ENCODE measurements at places on chromosomes 3 and 15.

- no peak for DNase-seq
These were observed 307.7 kb downstream of the TUSC7 start for GRCh38 chr3:117017135-117017894.

- DNase-seq = no peak
These were observed 673.2 kb upstream of the BCHE start for GRCh38 chr3:166510382-166510781.

GRCh38 chr3:46206282-46207015, 1.7 kb downstream of the CCR1 start:
- no peak for DNase-seq

- DNase-seq = no peak
These were observed 23.2 kb upstream of the IGSF10 start for GRCh38 chr3:151483961-151484520.

GRCh38 chr3:4820296-4821121, 158.7 kb upstream of the BHLHE40 start:
- DNase-seq = no peak

DNA sequence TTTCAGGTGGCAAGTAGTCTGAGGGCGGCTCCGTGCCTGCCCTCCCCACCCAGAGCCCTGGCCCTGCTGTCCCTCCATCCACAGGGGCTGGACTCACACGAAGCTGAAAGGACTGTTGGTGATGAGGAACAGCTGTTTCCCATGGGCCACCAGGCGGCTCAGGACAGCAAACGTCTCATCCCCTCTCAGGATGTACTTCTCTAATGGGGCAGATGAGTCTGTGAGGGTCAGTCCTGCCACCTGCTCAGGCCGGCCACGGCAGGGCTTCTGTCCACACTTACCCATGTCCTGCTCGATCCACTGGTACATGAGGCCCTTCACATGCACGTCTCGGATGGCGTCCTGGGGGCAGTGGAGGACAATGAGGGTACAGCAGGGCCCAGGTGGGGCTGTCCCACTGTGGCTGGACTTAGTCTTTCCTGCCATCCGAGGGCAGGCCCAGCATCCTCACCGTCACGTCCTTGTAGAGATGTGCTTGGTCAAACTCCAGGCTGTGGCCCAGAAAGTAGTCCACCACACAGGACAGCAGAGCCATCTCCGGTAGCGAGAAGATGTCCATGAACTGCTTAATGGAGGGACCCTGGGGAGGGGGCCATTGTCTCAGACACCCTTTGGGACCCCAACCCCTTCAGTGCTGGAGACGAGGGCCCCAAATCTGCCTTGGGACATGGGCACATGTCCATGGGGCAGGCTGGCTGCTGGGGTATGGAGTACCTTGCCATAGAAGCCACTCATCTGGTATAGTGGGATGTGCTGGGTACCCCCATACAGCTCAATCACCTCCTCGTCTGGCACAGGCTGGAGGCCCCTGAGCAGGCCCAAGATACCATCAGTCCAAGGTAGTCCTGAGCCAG, 5.7 kb downstream of the NT5DC2 start:
- DNase-seq = no peak

Data from RKO (cell line).